ENCODE measurements at places on chromosomes 5 and 9. TPM values are rescaled to one million over a fixed set of nuclear protein-coding genes. Genes with fewer than 3 reads are reported as not detected.

GRCh38 chr5:139980765-139981164 is 62.3 kb downstream of the NRG2 start:
- no peak for DNase-seq

DNA sequence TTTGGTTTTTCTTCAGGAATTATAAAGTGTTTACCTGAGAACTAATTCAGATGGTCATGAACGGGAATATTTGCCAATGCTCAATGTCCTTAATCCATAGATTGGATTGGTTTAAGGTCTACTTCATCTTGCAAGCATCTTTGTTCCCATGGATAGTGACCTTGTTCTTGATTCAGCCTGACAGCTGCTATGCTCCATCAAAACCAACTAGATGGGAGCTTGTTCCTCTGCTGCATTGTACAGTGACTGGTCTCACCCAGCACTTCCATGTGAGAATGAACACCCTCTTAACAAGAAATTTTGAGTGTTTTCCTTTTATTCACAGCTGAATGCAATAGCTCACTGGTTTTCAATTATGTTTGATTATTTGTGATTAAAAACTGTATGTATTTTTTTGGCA is 312.6 kb upstream of the ACTBL2 start:
- DNase-seq: no peak

Gene SNAPC4
- 2.8 TPM for total RNA-seq

Gene CCDC152
- total RNA-seq: 0.19 TPM

Measured in H4 (cell line).